Fibroblast of mammary gland (primary cell): ENCODE measurements at places on chromosomes 12 and 14.

DNA sequence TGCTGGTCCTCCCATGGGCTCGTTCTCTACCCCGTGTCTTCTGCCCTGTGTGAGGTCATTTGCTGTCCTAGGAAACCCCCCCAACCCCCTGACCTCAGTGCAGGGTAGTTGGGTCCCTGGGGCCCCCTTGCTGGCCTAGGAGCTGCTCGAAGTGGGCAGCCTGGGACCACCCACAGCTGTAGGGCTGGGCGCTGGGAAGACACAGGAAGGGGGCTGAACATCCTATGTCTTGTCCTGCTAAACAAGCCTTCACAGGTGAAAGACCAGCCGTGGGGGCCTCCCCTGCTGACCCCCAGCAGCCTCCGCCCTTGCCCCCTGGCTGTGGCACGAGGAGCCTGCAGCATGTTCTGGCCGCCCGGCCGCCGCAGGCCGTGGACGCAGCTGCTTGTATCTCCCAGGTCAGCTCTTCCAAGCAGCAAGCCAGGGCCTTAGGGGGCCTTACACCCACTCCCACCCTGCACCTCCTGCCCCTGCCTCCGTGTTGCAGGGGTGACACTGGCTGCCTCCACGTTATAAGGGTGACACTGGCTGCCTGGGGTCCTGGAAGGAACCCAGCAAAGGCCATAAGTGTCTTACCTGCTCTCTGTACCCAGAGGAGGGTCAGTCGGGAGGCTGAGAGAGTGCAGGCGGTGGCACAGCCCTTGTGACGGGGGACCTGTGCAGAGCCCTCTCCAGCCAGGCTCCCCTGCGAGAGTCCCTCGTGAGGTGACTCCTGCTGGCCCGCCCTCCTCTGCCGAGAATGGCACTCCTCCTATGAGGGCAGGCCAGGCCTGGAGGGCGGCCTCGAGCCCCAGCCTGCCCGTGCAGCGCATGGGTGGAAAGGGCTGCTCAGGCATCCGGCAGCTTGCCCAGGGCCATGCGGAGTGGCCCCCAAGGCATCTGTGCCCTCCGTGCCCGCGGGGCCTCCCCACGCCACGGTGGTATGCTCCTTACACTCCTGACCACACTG, 11.5 kb upstream of the TEX22 start:
- DNase-seq: no peak

DNA sequence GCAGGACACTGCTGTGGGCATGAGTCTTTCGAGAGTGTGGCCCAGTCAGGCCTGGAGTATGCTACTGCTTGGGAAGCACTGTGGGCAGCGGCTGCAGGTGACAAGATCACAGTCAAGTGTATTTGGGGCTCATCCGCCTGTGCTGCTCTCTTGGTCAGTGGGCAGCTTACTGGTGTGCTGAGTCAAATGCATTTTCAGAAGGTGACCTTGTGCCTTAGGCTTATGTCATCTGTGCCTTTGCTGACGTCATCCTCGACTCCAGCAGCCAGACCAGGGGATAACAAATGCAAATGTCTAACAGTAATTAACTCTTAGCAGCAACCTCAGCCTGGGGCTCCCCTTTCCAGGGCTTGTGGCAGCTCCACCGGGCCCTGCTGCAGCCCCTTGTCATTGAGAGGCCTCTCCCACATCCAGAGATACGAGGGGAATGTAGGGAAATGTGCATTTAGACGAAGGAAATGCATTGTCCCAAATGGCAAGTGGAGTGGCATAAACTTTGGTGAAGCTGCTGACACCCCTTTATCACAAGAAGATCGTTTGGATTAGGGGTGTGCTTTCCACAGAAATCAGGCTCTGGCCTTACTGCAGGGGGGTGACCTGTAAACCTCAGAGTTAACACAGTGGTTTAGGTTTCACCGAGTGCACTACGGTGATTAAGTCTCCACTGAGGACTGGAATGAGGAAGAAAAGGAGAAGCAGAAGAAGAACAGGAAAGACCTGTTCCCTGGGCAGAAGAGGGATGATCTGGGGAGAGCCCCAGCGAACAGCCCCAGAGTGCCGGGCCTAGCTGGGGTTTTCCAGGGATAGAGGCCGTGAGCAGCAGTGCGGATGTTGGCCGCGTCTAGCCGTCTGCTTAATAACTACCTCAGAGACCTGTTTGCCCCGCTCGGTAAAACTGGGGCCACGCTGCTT, 39.7 kb downstream of the PSMA6 start:
- peak; percentile 55 for DNase-seq

DNA sequence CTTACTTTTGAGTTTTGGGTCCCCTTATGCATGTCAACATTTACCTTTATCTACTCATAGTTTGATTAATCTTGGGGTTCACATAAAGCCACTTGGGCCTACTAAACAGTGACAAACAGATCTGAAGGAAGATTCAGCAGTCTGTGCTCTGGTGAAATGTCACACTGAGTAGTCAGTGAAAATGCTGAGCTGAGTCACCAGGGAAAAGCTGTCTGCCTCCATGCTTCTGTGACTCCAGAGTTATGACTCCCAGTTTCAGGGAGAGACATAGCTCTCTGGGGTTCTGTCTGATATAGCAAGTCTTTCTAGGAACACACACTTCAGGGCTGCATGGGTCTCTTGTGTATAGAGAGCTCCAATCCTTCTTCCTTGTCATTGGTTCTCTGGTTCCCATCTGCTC, 406.3 kb upstream of the FAR2 start:
- DNase-seq: peak; percentile 34

DNA sequence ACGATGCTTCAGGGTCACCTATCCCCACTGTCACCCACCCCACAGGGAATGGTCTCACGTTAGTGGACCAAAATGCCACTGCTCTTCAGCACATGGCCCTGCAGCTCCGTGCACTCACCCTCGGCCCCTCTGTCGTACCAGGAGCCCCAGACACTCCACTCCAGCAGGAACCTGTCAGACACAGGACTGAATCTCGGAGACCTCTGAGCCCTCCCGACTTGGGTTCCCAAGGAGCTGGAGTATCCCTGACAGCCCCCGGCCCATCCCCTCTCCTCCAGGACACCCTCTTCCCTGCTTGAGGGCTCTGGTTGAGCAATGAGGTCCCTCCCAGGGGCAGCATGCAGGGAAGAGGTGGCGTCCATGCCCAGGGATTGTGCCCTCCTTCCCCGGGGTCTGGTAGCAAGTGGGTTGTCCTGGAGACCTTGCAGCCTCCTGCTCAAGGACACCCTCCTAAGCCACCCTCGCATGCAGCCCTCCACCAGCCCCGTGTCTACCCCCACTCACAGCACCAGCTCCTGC, 20.4 kb upstream of the LRTM2 start:
- DNase-seq: no peak

GRCh38 chr14:50901361-50901760, 29.5 kb downstream of the ABHD12B start:
- no peak for DNase-seq

DNA sequence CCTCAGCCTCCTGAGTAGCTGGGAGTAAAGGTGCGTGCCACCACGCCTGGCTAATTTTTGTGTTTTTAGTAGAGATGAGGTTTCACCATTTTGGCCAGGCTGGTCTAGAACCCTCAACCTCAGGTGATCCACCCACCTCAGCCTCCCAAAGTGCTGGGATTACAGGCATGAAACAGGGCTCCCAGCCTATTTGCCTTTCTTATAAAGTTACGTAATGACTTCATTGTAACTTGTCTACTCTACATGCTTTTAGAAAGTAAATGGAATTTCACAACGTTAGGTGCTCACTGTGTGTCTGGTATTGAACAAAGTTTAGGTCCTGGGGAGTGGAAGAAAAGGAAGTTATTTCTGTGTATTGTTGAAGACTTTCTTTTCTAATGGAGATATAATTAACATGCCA, 12.5 kb downstream of the CFAP251 start:
- DNase-seq: no peak
